Activated T-cell treated with anti-CD3 and anti-CD28 coated beads, Interleukin-2, amount 50 U/mL, for 72 hours (primary cell): ENCODE measurements at places on chromosomes 16 and 17.
A peak's percentile ranks its signal among the peaks of the same experiment; 100 is the strongest.

DNA sequence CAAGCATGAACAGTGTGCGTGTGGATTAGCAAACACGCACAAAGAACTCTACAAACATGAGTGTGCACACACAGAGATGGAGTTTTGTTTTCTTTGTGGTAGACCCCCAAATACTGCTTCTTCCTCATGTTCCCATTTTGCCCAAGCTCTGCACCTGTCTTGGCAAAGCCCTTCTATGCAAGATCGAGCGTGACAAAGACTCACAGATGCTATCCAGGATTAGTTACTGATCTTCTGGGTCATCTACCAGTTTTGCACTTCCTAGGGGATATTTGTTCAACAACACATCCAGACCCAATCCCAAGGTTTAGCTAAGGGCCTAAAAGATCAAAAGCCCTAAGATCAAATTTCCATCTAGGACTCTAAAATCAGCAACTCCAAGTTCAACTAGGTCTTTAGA is 16.0 kb downstream of the LRRC36 start:
- no peak for DNase-seq

- peak; percentile 61 for DNase-seq
Observed at GRCh38 chr16:3094289-3095027, 4.6 kb downstream of the ZSCAN10 start.

DNA sequence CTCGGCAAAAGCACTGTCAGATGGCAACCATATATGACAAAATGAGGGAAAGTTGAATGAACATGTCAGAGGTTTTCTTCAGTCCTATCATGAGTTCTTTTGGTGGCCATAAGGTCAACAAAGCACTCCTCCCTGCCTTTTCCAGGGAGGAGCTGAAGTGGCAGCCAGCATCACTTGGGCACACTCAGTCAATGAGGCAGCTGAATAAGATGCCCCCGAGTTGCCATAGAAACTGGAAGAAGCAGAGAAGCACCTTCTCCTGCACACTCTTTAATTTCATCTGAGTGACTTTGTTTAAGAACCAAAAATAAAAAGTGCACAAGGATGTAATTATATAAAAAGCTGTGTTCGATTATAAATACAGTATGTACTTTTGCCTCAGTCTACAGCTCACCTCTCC is 16.0 kb downstream of the KCNJ2 start:
- DNase-seq, result no peak

DNA sequence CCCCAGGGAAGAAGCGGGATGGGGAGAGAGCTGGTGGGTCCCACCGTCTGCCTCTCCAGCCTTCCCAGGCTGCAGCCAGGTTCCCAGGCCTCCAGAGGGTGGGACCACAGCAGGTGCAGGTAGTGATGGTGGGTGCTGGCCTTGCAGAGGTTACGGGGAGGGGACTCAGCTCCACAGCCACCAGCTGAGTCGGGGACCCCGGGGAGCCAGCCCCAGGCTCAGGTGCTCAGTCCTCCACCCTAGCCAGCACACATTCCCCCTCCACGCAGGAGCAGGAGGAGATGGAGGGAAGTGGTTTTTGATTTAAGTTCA is 5.0 kb downstream of the TP53I13 start:
- DNase-seq, result no peak

DNA sequence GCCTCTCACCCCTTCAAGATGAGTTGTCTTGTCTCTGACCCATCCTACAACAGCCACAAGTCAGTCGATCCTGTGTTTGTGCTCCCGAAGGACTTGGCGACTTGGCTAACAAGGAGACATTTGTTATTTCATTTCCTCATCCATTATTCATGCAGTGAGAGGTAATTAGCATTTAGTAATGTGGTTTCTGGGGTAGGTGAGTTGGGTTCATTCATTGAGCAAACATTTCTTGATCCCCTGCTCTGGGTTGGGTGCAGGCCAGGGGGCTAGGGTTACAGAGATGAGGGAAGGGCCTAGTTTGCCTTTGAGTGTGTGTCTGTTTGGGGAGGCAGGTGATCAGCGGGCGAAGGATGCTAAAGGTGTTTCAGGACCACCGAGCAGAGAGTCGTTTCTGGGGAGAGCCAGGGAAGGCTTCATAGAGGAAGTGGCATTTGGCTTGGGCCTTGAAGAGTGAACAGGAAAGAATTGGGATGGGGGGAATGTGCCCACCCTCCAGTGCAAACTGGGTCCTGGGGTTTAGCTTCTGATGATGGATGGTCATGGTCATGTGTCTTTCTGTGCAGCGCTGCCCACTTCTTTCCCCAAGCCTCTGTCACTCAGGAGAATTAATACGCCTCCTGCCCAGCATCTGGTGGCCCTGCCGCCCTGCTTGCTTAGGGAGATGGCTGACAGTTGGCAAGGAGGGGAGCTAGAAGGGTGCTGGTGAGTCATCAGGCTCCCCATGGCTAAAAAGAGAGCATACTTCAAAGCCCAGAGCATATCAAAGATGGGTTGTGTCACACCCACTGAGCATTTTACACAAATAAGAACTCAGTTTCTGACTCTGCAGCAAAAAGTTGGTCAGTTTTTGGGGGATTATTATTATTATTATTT is 38.5 kb downstream of the MSI2 start:
- peak; percentile 51 for DNase-seq

DNA sequence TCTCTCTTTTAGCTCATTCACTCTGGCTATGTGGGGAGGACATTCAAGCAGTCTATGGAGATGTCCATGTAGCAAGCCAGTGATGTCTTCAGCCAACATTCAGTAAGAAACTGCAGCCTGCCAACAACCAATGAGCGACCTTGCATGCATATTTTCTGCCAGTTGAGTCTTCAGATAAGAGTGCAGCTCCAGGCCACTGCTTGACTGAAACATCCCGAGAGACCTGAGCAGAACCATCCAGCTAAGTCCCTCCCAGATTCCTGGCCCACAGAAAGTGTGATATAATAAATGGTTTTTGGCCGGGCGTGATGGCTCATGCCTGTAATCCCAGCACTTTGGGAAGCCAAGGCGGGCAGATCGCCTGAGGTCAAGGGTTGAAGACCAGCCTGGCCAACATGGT is 10.5 kb upstream of the C17orf58 start:
- DNase-seq, result no peak

GRCh38 chr17:37605813-37606505 is 3.3 kb downstream of the SYNRG start:
- DNase-seq, result peak; percentile 56

GRCh38 chr16:15055141-15056053 is 477 bp downstream of the NTAN1 start:
- peak; percentile 82 for DNase-seq

DNA sequence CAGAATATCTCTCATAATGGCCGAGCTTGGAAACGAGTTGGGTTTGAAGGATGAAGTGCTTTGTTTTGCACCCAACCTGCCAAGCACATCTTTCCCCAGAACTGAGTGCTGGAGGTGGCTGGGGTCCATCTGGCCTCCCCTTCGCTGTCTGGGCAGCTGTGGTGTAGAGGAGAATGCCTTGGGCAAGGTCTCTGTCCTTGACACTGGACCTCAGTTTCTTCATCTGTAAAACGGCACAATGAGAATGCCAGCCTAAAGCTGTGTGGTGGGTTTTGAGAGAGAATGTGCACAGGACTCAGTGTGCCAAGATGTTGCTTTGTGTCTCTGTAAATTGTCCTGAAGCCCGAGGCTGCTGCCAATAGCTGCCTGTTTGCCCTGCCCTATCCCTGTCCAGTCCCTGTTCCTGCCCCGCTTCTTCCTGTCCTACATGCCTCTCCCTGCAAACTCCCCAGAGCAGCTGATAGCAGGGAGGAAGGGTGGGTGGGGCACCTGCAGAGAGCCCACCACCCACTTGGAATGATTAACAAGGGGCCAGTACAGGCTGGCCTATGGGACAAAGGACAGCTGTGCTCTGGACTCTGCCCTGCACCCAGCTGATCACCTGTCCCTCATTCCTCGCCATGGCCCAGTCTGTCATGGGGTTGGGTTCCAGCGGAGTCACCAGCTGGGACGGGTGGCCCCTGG is 15.3 kb downstream of the LASP1 start:
- DNase-seq, result no peak

DNA sequence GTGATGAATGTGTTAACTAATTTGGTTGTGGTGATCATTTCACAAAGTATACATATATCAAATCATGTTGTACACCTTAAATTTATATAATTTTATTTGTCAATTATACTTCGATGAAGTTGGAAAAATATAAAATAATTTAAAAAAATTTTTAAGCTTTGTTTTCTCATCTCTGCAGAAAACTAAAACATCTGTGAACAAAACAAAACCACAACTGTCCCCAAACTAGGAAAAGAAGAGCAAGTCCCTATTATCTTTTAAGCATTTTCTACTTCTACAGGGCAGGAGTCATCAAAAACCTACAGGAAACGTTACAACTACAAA is 6.5 kb downstream of the HSDL1 start:
- no peak for DNase-seq

- no peak for DNase-seq
Observed at GRCh38 chr17:64250233-64250835, 12.7 kb downstream of the TEX2 start.
